Stimulated activated CD4-positive, alpha-beta T cell treated with anti-CD3 and anti-CD28 coated beads, TNF-alpha, amount 100 ng/mL, for 1 hour (primary cell): ENCODE measurements at places on chromosomes 7 and 10.
A peak's percentile ranks its signal among the peaks of the same experiment; 100 is the strongest.

DNA sequence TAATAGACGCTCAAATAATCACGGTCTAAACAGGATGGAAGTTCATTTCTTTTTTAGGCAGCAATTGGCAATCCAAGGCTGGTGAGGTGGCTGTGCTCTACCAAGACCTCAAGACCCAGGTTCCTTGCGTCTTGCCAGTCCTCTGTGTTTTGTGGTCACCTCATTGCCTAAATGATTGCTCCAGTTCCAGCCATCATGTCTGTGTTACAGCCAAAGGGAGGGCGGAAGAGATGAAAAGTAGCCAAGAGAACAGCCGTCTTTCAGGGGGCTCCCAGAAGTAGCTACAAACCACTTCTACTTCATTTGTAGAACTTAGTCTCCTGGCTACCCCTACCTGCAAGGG, 19.2 kb upstream of the C10orf67 start:
- DNase-seq, result no peak

GRCh38 chr7:93265220-93265619, 33.1 kb downstream of the VPS50 start:
- DNase-seq, result no peak

DNA sequence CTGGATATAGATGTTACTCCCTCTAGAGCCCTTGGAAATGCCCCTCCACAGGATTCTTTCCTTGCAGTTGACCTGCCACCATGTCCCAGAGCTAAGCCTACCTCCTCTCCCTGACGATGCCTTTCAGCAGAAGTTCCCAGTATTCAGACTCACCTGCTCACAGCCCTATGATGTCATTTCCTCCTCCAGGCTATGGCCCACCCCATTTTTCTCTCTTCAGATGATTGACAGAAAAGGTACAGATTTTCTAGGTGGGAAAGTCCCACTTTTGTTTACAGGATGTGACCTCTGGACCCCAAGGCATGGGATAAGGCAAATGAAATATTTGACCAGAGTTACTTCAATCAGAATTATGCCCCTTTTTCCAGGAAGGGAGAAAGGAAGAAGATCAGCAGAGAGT, 280.2 kb upstream of the PHYHIPL start:
- no peak for DNase-seq

DNA sequence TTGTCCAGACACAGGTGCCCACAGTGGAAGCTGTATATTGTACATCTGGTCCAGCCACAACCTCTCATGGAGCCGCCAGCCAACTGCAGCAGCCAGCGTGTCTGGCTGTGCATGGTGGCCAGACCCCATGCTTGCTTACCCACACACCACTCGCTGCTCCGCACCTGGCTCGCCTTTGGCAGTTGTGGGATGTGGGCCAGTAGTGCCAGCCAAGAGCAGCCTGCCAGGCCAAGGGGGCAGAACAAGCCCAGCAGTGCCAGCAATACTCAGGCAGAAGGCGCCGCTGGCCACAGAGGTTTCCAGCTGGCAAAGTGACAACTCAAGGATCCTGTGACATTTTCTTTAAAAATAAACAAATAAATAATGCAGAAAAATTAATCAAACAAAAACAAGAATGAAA, 11.7 kb upstream of the TMEM243 start:
- DNase-seq, result no peak

- no peak for DNase-seq
These were observed 7.3 kb upstream of the ABLIM1 start for GRCh38 chr10:114665406-114665805.

DNA sequence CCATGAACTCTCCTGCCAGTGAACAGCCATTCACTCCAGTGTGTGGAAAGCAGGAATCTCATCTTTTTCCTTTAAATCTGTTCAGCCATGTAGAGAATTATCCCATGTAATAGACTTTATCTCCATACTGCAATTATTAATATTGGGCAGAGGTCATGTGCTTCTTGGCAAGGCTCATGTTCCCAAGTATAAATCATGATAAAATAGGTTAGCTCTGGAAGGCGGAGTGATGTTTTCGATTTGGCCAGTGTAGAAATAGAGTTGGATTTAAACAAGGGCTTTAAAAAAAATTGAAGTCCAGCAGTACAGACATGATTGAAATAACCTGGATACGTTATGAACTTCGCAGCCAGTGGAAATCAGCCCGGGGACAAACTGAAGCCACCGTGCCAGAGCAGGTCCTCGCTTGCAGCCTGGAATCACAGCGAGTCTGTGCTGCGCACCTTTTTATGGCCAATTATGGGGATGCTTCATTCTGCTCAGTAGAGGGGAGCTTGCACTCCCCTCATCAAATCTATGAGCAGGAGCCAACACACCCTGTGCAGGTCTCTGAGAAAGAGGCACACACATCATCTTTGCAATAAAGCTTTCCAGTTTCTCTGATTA, 654.0 kb upstream of the MKI67 start:
- no peak for DNase-seq

- peak; percentile 88 for DNase-seq
These were observed at the start of gene PPP2R2D for GRCh38 chr10:131900350-131901152. PPP2R2D (plus strand) TSS chr10:131901008; CDS start chr10:131901149, 141 bp downstream.

DNA sequence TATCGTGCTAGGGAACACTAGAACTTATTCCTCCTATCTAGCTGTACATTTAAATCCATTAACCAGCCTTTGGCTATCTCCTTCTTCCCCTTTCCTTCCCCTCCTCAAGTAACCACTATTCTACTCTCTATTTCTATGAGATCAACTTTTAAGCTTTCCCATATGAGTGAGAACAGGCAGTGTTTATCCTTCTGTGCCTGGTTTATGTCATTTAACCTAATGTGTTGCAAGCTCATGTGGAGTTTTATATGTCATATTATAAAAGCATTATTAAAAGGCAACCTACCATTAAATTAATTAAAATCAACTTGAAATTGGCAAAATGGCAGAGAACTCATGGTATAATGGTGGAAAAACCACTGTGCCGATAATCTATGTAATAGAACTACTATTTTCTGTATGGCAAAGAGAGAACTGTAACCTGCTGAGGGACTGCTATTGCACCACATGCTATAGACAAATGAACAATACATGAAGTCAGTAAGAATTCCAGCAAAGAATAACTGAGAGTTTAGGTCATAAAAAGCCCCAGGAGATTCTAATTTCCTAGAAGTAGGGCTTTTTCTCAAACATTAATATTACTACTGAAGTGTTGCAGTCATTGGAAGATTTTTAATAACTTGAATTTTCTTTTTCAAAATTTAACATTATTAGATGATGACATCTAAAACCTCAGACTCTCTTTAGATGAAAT, 81.8 kb downstream of the LRRN3 start:
- DNase-seq, result no peak

DNA sequence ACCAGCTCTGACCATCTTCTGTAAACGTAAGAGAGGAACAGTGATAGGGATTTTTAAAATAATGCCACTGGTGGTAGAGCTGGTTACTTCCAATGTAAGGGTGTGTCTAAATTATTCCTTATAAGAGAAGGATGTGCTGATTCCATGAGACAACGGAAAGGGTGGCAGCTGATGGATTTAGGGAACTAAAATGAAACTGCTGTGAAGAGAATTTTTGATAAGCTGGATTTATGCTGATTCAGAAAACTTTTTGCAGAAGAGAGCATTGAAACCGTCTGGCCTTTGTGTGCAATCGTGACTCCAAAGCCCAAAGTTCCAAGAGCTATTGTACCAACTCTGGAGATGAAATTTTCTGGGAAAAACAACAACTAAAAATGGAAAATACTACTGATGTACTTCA, 301.0 kb downstream of the PRPF18 start:
- DNase-seq, result no peak

- DNase-seq, result peak; percentile 37
These were observed 58.5 kb downstream of the ABCB4 start for GRCh38 chr7:87416682-87417587.

DNA sequence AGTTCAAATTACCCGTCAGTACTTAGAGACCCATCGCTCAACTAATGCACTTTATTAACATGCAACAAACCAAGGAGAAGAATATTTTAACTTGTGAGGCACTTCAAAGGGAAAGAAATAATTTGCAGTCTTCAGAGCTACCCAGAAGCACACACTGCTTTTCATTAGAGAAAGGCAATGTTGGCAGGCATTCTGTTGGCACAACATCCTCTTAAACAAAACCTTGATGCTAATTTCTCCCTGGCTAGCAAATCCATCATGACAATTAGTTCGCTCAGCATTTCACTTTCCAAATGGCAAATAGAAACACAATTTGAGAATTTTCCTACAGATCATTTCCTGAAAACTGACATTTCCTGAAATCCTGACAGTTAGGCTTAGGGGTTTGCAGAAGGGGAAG, 155.6 kb upstream of the FAM13C start:
- no peak for DNase-seq

DNA sequence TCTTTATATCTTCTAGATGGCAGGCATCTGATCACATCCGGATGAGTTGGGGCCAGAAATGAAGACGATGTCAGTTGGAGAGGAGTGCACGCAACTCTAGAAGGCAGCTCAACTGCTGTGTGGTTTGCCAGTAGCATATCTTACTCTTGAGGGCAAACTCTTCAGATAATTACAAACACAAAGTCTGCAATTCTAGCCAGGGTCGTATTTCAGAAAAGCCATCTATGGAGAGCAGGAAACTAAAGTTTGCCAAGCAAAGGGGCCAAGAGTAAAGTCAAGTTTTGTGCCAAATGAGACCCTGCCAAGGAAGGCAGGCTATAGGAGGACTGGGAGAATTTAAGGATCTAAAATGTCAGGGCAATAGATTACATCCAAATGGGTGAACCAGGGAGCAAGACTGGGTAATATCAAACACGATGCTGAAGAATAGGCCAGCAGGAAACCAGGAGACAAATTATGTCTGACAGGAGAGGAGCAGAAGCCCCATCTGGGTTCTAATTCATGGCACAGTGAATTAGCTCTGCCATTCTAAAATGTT, 312.5 kb upstream of the SEMA3C start:
- DNase-seq, result no peak

DNA sequence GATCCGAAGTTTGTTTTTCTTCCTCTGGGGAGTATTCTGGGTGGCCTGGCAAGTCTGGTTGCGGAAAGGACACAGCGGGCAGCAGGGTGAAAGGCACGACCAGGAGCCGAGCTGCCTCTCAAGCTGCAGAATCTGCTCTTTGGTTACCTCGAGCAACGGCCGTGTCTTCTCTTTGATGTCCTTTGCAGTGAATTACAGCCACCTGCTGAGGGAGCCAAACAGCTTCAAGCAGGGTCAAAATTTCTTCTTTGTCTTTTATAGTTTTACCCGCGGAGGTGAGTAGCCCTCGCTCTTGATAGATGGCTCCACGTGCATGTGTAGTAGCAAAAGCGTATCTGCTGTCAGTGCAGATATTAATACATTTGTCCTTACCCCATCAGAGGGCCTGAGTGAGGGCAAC, 177.3 kb upstream of the MBL2 start:
- DNase-seq, result no peak

DNA sequence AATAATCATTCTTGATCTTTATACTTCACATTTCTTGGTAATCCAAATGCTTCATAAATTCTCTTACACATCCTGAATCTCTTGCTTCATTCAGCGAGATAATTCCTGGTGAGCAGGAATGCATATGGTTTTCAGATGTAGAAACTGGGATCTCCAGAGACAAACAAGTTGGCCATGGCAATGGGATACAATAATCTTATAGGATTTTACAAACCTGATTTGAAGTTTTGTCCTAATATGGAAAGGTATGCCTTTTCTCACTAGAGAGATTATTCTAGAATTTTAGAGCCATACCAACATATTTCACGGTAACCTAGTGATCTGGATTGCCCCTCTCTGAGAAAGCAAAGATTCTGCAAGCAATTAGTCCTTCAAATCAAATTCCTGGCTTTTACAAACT, 13.1 kb upstream of the TRDMT1 start:
- DNase-seq, result no peak

- no peak for DNase-seq
These were observed 105.7 kb downstream of the GRB10 start for GRCh38 chr7:50676740-50677637.

DNA sequence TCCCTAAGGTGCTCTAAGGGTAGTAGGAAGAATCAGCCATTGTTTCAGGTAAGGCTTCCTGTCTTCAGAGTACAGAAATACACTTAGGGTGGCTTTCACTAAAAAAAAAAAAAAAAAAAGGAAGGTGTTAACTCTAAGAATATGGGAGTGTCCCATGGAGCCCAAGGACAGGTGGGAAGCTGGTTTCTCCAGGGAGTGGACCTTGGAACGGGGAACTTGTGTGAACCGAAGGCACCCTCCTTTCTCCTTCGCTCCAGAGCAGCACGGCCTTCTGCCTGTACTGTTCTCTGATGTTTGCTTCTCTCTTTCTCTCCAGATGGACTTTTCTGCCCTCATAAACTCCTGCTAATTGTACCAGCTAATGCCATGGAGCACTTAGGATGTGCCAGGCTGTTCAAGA, 6.2 kb downstream of the OPALIN start:
- DNase-seq, result no peak

DNA sequence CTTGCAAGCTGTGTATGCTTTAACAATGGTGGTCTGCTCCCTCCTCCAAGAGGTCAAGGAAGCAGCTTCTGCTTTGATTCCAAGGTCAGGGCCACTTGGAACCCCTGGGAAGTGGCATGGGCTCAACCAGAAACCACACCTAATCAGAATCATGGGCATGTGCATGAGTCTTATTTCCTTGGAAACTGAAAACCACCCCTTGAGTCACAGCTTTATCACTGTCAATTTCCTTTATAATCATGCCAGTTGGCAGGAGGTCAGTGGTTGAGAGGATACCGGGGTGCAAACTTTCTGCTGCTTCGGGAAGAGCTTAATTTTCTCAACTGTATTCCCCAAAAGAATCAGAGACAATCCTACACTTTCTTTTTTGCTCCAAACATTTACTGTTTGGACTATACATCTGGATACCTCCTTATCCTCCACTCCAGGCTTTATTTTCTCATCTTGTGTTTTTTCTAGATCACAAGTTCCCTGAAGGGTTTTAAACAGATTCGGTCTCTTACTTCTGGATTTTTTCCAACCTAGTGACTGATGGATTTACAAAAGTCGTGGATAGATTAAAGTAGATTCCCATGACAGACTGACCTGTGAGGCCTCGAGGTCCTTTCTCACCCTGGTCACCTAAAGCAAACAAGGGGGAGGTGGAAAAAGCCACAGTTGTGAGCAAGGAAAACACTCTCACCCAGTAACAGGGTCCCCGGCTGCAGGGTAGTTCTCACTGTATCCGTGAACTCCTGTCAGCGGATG, 36.0 kb downstream of the COL17A1 start:
- no peak for DNase-seq

DNA sequence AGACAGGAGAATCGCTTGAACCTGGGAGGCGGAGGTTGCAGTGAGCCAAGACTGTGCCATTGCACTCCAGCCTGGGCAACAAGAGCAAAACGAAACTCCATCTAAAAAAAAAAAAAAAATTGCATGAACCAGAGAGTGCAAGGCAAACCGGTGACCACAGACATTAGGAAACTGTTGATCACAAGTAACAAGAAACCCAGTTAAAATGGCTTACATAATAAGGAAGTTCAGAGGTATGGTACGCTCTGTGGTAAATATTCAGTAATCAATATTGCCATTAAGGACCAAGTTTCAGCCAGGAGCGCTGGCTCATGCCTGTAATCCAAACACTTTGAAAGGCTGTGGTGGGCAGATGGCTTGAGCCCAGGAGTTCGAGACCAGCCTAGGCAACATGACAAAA, 9.2 kb upstream of the NT5C2 start:
- DNase-seq, result no peak
